Activated CD4-positive, alpha-beta T cell treated with anti-CD3 and anti-CD28 coated beads for 36 hours (primary cell): ENCODE measurements at places on chromosomes 3 and 15. TPM values are rescaled to one million over a fixed set of nuclear protein-coding genes. Genes with fewer than 3 reads are reported as not detected.

Gene ZPLD1
- total RNA-seq: not detected

Gene KBTBD13
- total RNA-seq: not detected

Gene SAMMSON
- not detected for total RNA-seq

Gene UBAP1L
- total RNA-seq: 3.2 TPM

Gene FAM107A
- total RNA-seq: not detected

Gene SLCO3A1
- total RNA-seq: 5.8 TPM
